Transverse colon (tissue), 4 donors: ENCODE measurements at places on chromosomes 12 and 14. TPM values are rescaled to one million over a fixed set of nuclear protein-coding genes. Genes with fewer than 3 reads are reported as not detected.

DNA sequence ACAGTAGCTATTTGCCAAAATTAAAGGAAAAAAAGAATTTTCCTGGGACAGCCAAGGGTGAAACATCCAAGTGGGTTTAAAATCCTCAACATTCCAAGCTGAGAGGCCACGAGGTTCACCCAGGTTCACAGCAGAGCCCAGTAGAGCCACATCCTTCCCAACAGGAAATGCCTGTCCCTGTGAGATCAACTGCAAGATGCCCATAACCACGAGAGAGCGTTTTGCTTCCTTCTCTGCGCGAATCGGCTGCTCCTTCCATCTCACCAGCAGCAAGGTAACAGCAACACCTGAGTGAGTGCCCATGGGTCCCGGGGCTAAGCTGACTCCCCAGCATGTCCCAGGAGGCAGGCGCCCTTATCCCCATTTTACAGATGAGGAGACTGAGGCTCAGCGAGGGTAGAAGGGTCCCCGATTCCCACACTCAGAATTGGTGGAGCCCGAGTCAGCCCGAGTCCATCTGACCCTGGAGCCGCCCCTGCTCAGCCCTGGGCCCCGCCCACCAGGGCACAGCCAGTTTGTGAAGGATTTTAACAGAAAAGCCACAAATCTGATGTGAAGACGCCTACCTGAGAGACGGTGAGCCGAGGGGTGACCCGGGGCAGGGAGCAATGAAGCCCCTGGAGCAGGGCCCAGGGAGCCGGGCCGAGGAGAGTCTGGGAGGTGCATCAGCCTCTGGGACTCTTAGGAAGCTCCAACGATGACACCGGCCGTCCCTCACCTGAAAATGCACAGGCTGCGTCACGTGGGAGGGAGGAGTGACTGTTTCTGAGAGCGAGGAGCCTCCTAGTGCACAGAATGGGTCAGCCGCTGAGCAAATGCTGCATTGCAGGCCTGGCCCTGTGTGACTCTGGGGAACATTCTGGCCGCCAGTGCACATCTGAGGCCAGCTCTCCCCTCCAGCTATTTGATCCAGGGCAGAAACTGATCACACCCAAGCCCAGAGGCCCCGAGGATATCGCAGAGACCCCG lies 236.9 kb upstream of the SFSWAP start:
- no peaks in the 10 kb centered on the region for H3K36me3 ChIP-seq
- DNase-seq = no peak
- no peak overlapping the region for H3K4me3 ChIP-seq
- H3K4me1 ChIP-seq = no peaks in the 10 kb centered on the region

Gene ENDOU
- not detected for total RNA-seq

GRCh38 chr12:4307593-4308333 lies 13.2 kb upstream of the TIGAR start:
- H3K36me3 ChIP-seq = no peaks in the 10 kb centered on the region
- H3K4me3 ChIP-seq = no peak overlapping the region
- peaks cover 17% of the 10 kb centered on the region for H3K4me1 ChIP-seq
- peak; percentile 80 for DNase-seq
- H3K27ac ChIP-seq = peak overlapping the region; percentile 55
- no peaks in the 10 kb centered on the region for H3K27me3 ChIP-seq

- H3K36me3 ChIP-seq = no peaks in the 10 kb centered on the region
- no peaks in the 10 kb centered on the region for H3K4me1 ChIP-seq
- DNase-seq = no peak
- no peaks in the 10 kb centered on the region for H3K27me3 ChIP-seq
- no peak overlapping the region for H3K27ac ChIP-seq
These were observed 15.4 kb upstream of the RACGAP1 start for GRCh38 chr12:50040657-50041056.

Gene TPH2
- not detected for total RNA-seq

- H3K4me1 ChIP-seq = no peaks in the 10 kb centered on the region
- no peak for DNase-seq
- H3K36me3 ChIP-seq = no peaks in the 10 kb centered on the region
These were observed 79.5 kb upstream of the CCDC198 start for GRCh38 chr14:57573173-57573572.

DNA sequence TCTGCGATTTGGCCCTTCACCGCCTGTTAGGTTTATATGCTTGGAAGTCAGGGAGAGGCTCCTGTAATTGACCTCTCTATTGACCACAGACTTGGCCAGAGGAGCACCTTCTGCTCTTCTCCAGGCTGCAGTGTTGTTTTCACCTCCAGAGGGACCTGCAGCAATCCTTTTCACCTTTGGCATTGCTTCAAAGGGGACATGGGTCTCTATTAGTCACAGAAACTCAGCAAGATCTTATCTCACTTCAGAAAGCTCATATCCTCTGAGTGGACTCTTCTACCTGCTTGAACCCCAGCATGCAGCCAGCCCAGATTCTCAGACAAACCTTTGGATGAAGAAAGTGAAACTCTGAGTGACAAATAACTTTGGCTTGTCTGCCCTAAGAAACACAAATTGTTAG lies 339.3 kb downstream of the NRXN3 start:
- H3K27me3 ChIP-seq = no peaks in the 10 kb centered on the region
- H3K36me3 ChIP-seq = no peaks in the 10 kb centered on the region
- H3K4me3 ChIP-seq = no peak overlapping the region
- H3K27ac ChIP-seq = no peak overlapping the region
